ENCODE measurements at places on chromosomes 12 and 14.

- no peak for DNase-seq
These were observed 247.1 kb downstream of the MSRB3 start for GRCh38 chr12:65525491-65526141.

DNA sequence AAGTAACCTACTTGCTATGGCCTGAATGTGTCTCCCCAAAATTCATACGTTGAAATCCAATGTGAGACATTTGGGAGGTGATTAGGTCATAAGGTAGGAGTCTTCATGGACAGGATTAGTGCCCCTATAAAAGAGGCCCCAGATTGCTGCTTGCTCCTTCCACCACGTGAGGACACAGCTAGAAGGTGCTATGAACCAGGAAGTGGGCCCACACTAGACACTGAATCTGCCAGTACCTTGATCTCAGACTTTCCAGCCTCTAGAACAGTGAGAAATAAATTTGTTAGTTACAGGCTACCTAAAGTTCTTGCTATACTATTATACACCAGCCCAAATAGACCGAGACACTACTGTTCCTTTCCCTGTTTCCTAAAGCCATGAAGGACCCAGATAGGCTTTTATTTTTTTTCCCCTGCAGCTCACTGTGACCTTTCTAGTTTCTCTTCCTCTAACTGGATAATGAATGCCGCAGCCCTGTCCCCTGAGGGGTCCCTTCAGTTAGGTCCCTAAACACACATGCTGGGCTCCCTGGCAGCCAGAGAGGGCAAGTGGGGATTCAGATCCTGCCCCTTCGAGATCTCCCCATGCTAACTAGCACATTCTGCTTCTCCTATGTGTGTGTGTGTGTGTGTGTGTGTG, 19.3 kb downstream of the SLC25A3 start:
- no peak for DNase-seq

- no peak for DNase-seq
These were observed 9.5 kb downstream of the OAS3 start for GRCh38 chr12:112947761-112948160.

DNA sequence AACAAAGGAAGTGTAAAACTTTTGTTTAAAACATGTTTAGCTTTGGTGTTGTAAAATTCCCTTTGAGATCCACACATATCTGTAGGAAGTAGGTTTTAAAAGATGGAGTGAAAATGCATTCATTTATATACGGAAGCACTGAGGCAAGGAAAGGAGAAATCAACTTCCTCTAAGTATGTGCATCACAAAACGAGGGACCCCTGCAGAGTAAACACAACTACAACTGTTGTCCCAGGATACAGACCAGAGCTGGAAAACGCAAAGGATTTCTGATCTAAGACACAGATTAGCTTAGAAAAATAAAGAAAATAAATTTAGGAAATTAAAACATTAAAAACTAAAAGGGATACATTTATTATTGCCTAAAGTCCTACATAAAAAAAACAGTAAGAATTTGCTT, 297.6 kb downstream of the MED13L start:
- no peak for DNase-seq

GRCh38 chr14:86420131-86420530, 890.2 kb downstream of the FLRT2 start:
- no peak for DNase-seq

DNA sequence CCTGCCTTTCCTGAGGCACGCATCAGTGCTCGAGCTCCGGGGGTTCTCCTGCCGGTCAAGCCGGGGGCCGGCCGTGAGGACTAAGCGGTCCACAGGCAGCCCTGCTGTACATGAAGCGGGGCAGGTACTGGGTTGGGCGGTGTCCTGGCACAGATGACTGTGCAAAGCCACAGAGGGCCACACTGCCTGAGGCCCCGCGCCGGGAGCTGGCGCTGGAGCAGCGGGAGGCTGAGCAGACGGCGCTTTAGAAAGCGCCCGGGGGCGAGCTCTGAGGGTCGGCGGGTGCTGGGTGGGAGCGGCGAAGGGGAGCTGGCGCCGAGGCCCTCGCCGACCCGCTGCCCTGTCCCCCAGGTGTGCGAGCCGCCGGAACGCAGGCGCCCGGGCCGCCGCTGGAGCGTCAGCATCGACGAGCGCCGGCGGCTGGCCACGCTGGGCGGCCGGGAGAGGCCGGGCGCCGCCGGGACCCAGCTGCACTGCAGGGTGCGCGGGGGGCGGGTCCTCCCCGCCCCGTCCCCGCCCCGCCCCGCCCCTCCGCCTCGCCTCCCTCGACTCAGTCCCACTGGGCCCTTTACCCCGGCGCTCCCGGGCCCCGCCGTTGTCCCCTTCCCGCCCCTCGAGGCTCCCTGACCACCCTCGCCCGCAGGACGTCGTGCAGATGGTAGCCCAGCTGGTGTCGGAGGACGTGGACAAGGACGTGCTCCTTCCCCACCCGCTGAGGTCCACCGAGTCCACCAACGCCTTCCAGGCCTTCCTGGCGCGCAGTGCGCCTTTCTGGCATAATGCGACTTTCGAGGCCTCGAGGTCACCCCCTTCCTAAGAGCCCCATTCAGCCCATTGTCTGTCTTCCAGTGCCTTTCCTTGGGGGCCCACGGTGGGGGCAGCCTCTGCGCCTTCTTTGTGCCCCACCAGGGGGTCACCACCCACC, 8.3 kb upstream of the MTA1 start:
- peak; percentile 24 for DNase-seq

DNA sequence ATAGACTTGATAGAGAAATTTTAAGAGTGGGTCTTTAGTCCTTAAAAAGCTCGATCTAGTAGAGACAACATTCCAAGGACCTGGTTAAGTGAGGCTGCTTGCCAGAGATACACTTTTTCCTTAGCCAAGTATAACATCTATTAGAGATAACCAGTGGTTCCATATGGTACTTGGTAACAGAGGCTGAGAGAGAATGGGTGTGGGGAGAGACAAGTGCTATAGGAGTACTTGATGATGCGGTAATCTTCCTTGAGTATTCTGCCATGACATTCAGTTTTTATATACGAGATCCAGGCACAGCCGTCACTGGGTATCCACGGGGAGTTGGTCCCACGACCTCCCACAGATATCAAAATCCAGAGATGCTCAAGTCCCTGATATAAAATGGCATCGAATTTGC, 77.4 kb upstream of the REP15 start:
- DNase-seq, result no peak

DNA sequence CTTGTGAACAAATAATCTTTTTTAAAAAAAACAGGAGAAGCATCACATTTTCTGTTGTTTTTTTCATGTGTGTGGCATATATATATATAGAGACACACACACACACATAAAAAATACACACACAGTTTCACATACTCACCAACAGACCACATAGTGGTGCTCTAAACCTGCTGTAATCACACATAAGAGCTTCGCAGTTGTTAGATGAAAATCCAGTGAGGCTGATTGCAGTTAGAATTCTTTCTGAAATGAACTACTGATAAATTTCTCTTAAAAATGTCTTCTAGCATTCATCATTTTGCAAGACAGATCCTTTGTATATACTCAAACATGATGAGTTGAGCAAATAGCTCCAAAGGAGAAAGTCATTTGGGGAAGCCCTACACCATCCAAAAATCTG, 434.3 kb upstream of the STXBP6 start:
- DNase-seq, result peak; percentile 75

GRCh38 chr12:113647048-113647447, 175.4 kb upstream of the LHX5 start:
- DNase-seq, result no peak

DNA sequence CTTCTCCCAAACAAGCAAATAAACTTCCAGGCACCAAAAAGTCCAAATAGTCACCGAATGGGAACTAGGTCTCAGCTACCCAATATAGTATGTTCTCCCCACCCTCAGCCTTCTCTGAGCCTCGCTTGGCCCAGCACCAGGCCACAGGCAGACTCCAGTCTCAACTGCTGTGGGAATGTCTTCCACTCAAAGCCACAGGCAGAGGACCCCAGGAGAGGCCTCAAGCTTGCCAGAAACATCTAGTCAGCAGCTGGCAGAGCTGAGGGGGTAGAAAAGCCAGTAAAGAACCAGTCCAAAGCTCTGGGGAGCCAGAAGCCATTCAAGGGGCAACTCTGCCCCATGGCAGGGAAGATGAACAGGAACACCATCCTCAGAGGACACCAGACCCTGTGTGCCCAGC, 41.8 kb downstream of the FMNL3 start:
- no peak for DNase-seq

DNA sequence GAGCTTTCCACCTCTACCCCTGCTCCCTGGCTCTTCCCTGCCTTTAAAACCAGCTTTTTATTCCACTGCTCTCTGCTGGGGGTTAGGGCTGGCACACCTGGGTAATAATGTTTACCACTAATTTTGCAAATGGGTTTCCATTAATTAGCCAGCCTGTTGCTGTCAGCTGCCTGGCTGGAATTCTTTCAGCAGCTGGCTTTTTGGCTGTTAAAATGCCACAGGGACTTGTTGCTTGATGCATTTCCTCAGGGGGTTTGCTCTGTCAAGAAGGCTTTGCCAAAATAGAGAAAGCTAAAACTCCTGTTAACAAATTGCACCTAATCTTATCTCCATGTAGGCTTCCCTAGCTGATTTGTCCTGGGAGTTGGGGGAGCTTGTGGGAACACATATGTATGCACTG, 51.8 kb upstream of the PSMC1 start:
- DNase-seq, result peak; percentile 76

DNA sequence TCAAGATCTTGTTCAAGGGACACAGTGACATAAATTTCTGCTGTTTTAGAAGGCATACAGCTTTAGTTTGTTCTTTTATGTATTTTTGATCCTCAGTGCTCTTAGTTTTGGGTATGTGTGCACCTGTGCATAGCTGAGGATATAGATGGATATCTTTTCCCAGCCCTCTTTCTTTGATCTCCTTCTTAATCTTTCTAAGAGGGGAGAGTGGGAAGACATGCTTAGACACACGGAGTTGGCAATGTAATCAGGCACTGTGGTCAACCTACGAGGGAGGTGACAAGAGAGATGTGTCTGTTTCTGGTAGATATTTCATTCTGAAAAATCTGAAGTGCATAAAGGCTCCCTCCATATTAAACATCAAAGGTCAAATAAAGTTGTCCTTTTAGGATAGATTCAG, 340.6 kb downstream of the TMEM132D start:
- no peak for DNase-seq

GRCh38 chr12:107684990-107685359, 624 bp upstream of the PWP1 start:
- no peak for DNase-seq

GRCh38 chr14:57080691-57081090, 188.0 kb downstream of the EXOC5 start:
- no peak for DNase-seq

DNA sequence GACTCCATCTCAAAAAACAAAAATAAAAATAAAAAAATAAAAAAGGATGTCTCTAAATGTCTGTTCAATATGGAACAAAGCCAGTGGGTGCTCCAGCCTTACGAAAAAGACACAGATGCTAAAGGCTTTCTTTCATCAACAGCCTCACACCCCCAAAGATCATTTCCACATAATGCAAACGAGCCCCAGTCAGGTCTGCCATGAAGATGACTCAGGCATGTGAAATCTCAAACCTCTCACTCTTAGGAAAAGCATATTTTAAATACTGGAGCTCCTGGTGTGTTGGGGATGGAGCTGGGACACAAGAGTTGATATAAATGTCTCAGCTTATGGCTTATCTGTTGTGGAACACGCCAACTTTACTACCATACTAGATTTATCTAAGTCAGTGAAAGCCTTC, 49.9 kb upstream of the PLXNC1 start:
- no peak for DNase-seq

Measured in NCI-H2081 (cell line).